ENCODE measurements at places on chromosomes 6 and 20. TPM values are rescaled to one million over a fixed set of nuclear protein-coding genes. Genes with fewer than 3 reads are reported as not detected.
A peak's percentile ranks its signal among the peaks of the same experiment; 100 is the strongest.

DNA sequence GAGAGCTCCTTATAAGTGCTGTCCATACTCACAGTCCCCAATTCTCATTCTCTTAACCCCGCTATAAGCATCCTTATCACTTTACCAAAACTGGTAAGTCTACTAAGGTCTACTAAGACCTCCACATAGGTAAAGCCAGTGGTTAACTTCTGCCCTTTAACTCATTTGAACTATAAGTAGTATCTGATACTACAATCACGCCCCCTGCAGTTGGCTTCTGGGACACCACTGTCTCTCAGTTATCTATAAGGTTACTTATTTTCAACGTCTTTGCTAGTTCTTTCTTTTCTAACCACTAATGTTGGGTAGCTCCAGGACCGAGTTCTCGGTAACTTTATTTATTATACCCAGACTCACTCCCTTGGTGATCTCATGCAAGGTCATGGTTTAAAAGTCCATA, 142.6 kb downstream of the ARHGAP18 start:
- no peak for DNase-seq

GRCh38 chr20:22106308-22106938, 401.0 kb downstream of the PAX1 start:
- DNase-seq = no peak

DNA sequence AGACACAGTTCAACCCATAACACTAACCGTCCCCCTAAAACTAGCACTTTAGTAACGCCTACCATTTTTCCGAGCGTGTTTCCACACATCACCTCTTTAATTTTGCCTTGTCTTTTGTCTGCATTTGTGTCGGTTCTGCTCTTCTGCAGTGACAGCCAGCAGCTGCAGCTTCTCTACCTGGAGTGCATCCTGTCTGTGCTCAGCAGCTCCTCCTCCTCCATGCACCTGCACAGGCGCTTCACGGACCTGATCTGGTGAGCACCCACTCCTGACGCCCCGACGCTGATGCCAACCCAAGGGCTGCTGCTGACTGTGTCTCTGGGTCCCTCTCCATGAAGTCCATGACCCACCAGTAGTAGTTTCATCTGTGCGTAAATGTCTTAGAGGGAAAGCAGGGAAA, 35.4 kb upstream of the PBOV1 start:
- DNase-seq = no peak

The PRSS16 gene
- polyA plus RNA-seq = 0.35 TPM

- DNase-seq = no peak
These were observed 51.9 kb downstream of the GCLC start for GRCh38 chr6:53492860-53493634.

DNA sequence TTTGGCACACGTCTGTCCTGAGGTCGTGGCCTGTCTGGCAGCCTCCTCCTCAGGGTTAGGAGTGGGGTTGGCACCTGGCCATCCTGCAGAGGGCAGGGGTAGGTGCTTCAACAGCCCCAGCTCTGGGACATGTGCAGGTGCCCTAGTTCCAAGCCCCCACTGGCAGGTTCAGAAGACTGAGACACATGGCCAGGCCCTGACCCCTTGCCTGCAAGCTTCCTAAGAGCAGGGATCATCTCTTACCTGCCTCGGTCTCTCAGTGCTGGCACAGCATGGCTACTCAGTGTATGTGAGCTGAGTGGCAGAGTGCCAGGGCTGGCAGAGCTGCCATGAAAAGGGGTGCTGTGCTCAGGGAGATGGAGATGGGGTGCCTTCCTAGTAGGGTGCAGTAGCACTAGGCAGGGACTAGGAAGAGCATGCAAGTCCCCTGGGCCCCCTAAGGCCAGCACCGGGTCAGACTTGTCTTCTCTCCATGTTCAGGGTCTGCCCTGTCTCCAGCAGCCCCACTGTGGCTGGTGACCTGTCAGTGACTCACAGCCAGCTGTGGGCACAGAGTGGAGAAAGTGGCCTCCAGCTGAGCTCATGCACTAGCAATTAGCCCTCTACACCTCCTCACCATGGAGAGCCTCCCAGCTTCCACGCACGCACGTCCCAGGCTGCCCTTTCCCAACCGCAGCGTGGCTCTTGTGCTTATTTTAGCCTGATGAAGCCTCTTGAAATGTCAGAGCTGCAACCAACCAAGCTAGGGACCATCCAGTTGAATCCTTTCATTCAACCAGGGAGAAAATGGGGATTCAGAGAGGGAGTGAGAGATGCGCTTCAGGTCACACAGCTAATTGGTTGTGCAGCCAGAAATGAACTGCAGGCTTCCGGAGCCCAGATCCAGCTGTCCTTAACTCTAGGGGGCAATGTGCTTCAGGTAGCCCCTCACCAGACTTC, 116.6 kb downstream of the MRPL14 start:
- no peak for DNase-seq

GRCh38 chr6:163950159-163950558, 535.6 kb downstream of the QKI start:
- no peak for DNase-seq

The MLIP gene
- 0.93 TPM for polyA plus RNA-seq

The SRPK1 gene
- 45.5 TPM for polyA plus RNA-seq

DNA sequence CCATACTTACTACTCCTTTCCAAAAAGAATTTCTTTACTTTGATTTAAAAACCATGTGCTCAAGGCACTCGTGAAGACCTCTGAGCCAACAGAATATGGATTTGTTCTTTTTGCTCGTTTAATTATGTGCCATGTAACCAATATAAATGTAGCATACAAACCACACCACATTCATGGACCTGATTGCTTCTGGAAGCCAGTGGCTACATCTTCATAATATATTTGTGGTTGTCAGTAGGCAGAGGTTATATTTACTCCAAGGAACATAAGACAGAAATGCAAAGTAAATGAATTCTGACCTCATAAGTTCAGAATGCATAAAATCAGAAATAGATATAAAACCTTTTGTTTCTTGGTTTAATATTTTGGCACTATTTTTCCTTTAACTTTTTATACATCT, 373.0 kb downstream of the HDGFL1 start:
- no peak for DNase-seq

- DNase-seq = no peak
These were observed 44.1 kb upstream of the ID1 start for GRCh38 chr20:31560746-31561598.

The EDN3 gene
- polyA plus RNA-seq = 6.6 TPM

GRCh38 chr6:28597217-28597835, 71.6 kb downstream of the GPX5 start:
- no peak for DNase-seq

The OPRM1 gene
- not detected for polyA plus RNA-seq

DNA sequence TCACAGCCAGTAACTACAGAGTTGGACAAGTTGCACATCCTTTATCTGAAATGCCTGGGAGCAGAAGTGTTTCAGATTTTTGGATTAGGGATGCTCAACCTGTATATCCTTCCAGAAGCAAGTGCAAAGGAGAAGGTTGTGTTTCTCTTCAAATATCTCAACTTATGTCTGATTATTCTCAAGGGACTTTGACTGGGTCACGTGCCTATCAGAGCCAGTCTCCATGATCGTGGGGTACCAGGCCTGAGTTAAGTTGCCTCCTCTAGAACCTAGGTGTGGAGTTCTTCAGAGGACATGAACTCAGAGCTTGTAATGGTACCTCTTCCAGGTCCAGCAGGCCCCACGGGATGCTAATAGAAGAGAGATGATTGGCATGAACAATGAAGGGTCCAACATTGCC, 7.8 kb downstream of the CD83 start:
- DNase-seq = no peak

The TRIM10 gene
- polyA plus RNA-seq = 0.40 TPM

DNA sequence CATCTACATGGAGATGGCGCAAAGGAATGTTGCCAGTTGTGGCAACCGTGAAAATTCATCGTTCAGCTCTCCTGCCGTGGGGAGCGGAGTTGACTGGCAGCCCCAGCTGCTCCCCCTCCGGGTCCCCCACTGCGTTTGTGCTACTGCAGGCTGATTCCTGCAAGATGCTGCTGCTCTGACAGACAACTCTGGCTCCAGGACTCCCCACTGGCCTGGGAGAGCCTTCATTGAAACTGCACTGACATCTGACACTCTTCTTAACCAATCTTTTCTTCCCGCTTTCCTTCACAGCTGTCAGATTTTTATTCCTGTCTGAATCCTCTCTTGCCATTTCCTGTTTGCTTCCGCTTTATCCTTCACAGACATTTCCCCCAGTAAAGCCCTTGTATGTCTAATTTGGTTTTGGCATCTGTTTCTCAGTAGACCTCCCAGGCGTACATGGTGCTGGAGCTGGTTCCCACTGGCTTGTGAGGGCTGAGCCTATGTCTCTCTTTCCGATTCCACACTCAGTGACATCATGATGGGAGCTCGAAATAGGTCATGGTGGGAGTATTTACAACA, 9.5 kb upstream of the ATRN start:
- peak; percentile 22 for DNase-seq

DNA sequence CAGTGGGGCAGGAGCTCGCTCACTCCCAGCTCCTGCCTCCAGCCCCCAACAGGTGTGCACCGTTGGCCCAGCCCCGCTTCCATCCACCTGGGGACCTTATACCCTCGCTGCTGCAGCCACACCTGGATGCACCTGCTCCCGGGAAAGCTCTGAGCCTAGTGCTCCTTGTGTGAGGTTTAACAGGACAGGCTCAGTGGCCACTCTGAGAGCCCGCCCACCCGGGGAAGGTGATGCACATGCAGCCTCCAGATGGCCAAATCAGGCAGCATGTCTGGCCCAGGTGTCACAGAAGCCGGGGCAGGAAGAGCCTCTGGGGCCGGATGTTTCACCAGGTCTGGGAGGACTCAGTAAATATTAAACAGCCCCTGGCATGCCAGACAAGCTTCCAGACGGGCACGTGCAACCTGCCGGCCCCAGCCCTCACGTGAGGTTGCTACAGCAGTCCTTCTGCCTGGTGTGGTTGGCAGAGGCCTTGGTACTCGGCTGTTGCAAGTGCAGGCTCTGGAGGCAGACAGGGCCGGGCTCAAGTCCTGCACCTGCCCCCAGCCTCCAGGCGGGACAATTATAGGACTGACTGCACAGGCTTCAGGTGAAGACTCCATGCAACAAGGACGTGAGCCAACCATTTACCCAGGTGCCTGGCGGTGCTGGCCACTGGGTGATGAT, 66.9 kb downstream of the RIPOR3 start:
- DNase-seq = no peak

- no peak for DNase-seq
These were observed 37.6 kb upstream of the KCNK5 start for GRCh38 chr6:39266782-39267355.

DNA sequence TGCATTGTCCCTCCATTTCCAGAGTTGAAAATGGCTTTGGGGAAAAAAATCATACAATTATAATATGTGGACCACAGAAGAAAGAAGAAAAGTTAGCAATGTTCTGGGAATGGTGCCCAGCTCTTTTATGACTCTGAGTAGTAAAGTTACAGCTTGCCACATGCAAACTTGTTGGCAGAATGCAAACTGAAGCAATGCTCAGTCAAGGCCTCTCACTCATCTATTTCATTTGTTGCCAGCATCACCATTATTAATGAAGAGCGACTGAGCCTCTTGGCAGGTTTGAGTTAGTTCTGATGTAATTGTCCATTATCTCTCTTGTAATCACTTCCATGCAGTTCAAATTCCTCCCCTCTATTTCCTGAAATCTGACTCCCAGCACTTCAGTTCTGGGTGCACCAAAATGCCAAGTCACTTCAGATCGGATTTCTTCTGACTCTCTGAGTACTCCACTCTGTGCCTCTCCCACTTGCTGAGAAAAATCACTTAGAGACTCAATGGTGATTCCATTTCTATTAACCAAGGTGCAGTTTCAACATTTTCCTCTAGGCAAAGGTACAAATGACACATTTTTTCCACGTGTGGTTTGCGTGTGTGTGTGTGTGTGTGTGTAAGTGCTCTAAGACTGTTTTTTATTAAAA, 154.4 kb upstream of the STMND1 start:
- DNase-seq = peak; percentile 37

The ATP9A gene
- 62.7 TPM for polyA plus RNA-seq

The ARFGEF3 gene
- 6.1 TPM for polyA plus RNA-seq

DNA sequence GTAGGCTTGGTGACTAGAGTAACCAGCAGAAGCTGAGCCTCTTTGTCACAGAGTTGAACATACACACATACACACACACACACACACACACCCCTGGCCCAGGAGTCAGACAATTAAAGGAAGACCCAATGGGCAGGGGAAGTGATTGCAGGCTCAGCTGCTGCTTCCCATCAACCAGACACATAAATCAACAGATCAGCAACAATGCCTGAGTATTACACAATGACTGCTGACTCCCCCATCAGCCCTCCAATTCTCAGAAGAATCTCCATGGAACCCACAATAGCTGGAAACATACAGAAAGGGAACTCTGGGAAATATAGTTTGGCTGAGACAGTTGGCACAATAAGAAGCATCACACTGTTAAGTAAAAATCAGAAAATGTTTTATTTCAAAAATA, 270.4 kb upstream of the PLCB4 start:
- no peak for DNase-seq

DNA sequence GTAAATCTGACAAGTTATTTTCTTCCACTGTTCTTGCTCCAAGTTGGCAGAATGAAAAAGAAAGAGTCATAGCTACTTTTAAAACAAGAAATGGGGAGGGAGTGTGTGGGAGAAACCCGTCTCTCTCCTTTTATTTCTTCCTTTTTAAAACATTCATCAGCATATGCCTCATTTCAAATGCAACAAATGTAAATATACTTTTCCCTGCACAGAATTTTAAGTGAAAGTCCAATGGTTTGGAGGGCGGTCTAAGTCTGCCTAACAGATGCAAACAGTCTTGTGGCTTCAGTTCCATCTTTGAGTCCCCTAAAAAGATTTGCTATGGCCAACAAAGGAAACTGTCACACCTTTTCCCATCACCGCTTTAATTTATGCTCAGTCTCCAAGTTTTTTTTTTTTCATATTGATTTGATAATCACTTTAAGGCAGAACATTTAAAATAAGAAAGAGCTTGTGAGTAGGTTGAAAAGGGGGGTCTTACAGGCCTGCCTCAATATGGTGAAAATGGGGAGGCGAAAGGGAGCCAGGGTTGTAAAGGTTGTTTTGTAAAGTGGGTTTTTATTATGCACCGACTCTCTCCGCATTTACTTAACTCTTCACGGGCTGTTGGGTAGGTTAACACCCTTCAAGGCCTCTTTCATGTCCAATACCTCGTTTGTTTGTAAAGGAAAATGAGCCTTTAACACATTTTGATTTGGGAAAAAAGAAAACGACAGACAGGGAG, 4.6 kb downstream of the TFAP2D start:
- DNase-seq = no peak

The PTK6 gene
- 1.3 TPM for polyA plus RNA-seq

The SNAP91 gene
- polyA plus RNA-seq = 0.73 TPM

DNA sequence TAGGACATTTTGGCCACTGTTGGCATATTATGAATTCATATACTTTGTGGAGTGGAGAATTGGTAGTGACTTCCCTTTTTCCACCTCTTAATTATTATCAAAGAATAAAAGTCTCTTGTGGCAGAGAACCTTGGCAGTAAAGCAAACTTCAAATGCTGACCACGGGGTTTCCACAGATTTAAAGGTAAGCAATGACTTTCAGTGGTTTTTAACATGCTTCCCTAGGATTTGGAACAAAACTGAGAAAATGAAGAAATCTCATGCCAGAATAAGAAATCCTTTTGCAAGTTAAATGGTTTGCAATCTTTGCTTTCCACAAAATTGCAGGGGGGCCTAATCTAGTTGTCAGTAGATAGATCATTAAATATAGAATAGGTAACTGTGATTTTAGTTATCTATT, 2.0 kb upstream of the SDC4 start:
- DNase-seq = no peak

GRCh38 chr20:60680554-60680953, 571.5 kb upstream of the CDH4 start:
- DNase-seq = no peak

Measured in left renal cortex interstitium (tissue), 4 donors.